ENCODE measurements at places on chromosomes 7 and 10.

GRCh38 chr10:18689498-18689897 lies 30.3 kb downstream of the ARL5B start:
- DNase-seq: no peak

DNA sequence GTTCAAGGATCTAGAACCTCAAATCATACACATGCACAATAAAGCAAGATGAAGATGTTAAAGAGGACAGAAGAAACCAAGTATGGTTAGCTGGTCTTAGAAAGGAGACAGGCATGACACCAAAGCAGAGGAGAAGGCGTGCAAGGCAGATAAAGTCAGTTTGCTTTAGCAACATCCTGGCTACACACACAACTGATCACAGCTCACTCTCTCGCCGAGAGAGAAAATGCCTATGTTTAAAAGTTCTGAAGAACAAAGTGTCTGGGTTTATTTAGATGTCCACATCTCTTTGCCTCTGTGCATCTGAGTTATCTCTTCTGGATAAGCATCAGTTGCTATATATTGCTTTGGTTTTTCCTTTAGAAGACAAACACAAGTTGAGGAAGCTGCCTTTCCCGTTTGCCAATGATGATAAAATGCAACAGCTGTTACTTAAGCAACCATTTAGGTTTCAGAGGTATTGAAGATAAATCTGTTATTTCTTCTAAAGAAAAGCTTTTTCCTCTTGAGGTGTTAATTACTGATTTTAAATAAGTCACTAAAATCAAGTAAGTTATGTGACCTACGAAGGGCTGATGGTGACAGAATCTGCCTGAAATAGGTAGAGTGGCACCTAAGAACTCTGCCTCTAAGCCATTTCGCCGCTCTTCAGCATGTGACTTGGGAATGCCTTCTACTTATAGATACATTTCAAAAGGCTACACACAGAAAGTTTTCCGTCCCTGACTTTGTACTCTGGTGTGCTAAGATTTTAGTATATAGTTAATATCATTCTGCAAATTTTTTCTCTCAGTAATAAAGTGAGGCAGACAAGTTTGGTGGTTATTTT lies 146.2 kb upstream of the ASAH2 start:
- no peak for DNase-seq

DNA sequence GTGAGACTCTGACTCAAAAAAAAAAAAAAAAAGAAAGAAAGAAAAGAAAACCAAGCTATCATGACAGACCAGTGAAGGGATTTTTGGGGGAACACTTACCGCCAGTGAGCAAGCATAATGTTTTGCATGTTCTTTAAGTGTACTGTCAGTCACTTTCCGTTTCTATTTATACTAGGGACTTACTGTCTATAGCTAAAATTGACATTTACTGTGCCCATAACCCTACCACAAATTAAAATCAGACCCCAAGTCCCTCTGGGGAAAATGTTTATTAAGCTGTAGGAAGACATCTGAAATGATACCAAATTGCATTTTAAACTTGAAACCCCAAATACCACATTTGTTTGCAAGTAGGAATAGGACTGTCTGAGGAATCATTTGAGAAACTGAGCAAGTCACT lies 252.8 kb downstream of the TRIL start:
- no peak for DNase-seq

DNA sequence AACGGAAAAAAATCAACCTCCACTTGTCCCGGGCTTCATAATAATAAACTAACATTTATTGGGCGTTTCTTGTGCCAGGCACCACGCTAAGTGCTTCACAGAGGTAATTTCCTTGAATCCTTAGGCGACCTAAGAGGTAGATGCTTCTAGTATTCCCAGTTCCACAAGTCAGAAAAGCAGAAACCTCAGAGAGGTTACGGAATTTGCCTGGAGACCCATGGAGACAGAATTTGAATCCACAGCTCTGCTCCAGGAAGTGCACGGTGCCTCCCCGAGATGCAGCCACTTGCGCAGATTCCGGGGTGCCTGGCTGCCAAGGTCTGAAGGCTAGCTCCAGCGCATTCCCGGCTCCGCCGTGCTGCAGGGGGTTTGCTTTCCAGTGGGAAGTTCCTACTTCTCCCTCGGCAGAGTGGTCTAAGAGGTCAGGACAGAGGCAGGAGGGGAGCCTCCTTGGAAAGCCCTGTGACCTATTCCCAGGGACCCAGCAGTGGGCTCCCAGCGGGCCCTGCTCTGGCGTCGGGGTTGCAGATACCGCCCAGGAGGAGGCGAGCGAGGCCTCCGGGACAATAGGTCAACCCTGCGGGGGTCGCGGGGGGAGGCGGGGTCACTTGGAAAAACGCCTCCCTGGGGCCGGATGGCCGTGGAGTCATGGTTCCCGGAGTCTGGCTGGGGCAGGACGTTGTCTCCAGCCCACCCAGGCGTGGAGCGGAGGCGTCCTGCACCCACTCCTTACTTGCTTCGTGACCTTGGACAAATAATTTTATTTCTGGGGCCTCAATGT lies 10.1 kb upstream of the NKX2-3 start:
- no peak for DNase-seq

DNA sequence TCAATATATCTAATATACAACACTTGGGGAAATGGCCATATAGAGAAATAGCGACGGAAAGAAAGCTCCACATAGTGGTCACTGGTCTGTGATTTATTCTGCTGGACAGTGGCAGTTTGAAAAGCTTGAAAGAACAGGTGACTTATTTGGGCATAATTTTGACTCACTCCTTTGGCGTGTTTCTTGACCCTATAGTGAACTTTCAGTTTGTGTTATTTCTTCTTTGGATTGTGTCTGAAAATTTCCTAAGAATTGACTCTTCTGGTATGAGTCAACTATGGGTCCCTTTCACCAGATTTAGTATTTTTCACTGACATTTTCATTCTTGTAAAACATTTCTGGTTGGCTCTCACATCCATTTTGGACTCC lies 25.8 kb upstream of the IMMP2L start:
- no peak for DNase-seq

DNA sequence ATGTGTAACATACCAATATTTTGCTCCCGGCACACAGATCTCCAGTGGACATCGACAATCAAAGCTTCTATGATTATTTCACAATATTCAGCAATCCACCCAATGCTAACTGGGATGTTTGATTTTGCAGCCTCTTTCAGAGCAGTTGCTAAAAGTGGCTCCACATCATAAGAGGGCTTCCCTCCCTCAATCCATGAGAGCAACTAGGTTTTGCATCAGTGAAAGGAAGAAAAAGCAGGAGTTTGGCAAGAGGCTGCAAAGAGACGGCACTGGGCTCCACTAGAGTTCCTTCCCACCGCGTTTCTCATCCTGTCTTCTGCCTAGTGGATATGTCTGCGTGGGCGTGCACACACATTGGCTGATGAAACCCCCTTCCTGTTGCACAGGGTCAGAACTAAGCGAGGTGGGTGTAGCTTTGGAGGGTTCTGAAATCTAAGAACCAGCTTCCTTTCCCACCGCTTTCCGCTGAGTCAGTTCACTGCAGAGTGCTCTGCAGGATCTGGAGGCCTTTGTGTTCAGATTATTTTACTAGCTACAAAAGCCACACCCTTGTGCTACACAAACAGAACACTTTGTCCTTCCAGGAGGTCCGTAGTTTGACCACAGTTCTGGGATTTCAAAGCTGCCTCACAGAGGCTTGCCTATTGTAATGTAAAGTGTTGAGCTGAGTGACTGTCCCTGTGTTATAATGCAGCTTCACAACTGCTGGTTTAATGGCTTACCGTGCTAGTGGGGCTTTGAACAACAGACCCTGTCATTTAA lies 28.1 kb downstream of the ARL4A start:
- DNase-seq: peak; percentile 5

DNA sequence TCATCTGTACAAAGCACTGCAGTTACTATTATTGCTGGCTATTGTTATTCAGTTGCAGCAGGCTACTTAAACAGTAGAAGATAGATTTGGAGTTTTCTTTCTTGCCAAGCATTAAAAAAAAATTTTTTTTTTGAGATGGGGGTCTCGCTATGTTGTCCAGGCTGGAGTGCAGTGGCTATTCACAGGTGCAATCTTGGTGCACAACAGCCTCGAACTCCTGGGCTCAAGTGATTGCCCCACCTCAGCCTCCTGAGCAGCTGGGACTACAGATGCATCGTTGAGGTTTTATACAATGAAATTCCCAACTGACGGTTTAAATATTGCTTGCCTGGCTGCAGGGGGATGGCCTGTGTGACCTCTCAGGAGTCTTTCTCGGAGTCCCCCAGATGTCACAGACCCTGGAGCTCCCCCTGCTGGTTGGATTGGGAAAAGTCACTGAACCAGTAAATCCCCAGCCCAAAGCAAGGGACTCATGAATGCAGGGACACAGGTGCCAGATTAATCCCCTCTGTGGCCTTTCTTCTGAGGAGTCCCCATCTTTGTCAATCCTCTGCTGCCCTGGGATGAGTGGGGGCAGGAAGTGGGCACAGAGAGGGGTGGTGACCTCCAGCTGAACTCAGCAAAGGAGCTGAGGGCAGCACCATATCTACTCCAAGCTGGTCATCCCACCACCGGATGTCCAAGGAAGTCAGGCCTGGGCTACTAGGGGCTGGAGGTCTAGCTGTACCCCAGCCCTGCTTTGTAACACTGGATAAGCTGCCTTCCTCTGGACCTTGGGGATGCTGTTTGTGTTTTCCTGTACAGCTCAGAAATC lies 149.6 kb downstream of the C10orf105 start:
- DNase-seq: peak; percentile 90

GRCh38 chr10:35898716-35899440 lies 256.8 kb upstream of the FZD8 start:
- no peak for DNase-seq

GRCh38 chr10:36725581-36726520 lies 399.5 kb upstream of the ANKRD30A start:
- DNase-seq: no peak

- no peak for DNase-seq
Observed at GRCh38 chr7:33590916-33591315, 314.4 kb upstream of the BMPER start.

GRCh38 chr10:71193516-71193915 lies 18.9 kb upstream of the UNC5B start:
- DNase-seq: no peak

DNA sequence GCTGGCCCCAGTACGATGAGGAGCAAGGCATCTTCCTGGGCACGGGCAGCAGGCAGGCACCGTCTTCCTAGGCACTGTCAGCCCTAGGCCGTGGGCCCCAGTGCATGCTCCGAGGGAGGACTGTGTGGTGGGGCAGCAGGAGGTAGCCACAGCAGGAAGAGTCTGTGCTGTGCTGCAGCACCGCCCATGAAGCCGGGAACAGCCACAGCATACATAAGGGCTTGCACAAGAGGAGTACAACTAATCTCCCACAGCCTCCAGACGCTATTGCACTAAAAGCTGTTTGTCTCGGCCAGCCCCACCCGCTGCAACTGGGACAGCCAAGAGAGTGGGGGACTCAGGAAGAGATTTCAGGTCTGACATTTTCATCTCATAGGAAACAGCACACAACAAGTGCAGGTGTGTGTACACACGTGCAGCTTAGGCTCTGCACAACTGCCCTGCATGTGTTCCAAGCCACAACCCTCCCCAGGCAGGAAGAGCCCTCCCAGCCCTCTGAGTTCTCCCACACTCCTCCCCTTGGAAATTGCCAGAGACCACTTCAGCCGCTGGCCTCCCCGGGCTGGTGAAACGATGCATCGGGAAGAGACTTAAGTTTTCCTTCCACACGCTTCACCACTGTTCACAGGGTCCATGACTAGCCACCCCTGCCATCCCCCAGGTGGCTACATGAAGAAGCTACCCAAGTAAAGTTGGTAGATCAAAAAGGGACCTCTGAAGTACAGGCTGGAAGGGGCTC lies 88.1 kb upstream of the DDC start:
- DNase-seq: no peak

DNA sequence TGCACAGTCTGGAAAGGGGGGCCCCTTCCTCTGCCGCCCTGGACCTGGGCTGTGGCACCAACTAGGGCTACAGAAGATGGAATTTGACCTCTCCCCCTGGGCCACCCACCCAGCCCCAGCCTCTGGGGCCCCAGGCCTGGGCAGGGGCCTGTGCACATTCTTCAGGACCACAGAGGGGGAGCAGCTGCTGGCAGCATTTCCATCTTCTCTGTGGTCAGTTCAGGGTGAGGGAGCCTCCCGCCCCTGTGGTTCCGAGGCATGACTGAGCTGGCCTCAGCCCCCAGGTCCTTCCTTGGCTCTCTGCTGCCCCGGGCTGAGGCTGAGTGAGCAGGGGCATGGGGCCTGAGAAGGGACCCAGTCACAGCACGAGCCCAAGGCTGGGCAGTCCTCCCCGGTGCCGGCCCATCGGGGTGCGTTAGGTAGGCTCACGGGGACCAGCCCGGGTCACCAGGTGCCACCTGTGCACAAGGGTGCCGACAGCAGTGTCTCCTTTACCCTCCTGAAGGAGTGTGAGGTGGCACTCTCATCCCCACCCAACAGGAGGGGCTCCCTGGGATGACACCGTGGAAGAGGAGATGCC lies 63.2 kb downstream of the UNCX start:
- no peak for DNase-seq

GRCh38 chr10:116995648-116996047 lies 9.3 kb downstream of the SHTN1 start:
- DNase-seq: no peak

DNA sequence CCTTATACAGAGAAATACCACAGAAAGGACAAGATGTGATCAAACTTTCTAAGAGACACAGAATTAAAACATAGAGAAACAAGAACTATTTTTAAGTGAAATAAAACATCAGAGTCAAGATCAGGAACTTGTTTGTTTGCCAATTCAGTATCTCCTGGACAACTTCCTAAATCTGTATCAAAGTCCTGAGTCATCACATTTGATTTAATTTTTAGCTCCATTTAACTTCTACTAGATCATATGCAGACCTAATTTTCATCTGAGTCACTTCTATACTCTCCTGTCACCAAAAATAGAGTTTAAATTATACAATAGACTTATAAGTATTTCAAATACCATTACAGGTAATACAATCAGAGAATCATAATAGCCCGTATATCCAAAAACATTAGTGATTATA lies 268.1 kb downstream of the PRKG1 start:
- no peak for DNase-seq

GRCh38 chr10:52525761-52526160 lies 211.7 kb downstream of the DKK1 start:
- DNase-seq: no peak

DNA sequence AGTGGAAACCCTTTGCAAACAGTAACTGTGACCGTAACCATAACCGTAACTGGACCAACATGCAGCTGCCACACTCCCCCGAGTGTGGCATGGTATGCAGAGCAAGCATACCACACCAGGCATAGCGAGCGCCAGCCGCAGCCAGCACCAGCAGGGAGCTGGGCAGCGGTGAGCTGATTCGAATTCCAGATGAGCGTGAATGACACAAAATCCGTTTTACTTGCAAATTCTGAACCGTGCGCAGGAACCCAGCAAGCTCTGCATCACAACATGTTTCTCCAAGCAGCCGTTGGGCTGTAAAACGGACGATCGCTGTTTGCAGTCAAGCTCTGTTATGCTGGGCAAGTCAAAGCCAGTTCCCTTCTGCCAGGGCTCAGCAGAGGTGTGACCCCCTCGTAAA lies 111.1 kb downstream of the OAT start:
- DNase-seq: no peak
